ENCODE measurements at places on chromosomes 6 and 20.

GRCh38 chr20:4607287-4607713, 114.4 kb upstream of the PRND start:
- DNase-seq, result peak; percentile 65

DNA sequence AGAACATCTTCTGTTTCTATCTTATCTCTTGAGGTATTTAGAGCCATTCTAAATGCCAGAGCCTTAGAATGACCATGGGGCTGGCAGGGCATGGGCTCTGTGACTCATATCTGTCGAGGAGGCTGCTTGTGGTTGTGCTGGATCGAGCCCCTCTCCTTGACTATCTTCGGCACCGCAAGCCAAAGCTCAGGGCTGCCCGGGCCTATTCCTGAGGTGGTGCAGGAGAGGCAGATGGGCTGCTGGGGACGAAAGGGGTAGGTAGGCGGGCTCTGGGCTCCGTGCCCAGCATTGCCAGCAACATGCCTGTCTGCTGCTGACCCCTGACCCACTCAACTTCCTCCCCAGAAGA, 89.9 kb downstream of the NOL4L start:
- no peak for DNase-seq

- DNase-seq, result no peak
Measured at GRCh38 chr20:20888266-20888656, 175.8 kb upstream of the RALGAPA2 start.

GRCh38 chr6:157443066-157443800, 62.2 kb downstream of the ZDHHC14 start:
- peak; percentile 78 for DNase-seq

GRCh38 chr6:50689210-50689609, 24.1 kb upstream of the TFAP2D start:
- DNase-seq, result no peak

DNA sequence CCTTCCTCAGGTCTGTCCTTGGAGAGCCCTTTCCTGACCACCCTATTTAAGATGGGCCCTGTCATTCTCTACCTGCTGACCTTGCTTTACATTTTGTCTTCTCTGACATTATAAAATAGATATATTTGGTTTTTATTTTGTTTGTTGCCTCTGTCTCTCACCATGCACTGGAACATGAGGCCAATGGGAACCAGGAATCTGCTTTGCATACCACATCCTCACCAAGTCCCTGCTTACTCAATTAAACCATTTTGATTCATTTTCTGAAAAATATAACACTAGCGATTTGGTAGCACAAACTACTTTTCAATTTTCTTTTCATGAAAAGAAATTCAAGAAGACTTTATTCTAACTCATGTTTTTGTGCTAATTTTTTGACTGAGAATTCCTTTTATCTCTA, 32.8 kb upstream of the POPDC3 start:
- no peak for DNase-seq

DNA sequence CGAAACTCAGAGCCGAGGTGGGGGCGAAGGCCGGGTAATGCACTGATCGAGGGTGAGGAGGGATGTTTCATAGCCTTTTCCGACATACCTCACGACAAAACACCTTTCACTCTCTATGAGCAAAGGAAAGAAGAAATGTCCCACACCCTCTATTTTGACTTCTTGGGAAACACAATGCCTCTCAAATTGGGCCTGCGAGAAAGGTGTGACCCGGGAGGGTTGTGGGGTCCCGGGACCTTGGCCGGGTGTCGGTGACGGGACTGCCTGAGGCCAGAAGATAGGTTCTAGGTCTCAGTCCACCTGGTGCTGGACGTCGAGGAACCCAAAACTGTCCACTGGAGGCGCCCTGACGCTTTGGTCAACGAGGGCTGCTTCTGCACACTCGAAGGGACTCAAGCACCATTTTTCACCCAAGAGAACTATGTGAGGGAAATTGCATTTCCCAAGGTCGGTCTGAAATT, 41.1 kb upstream of the OSTM1 start:
- peak; percentile 29 for DNase-seq

DNA sequence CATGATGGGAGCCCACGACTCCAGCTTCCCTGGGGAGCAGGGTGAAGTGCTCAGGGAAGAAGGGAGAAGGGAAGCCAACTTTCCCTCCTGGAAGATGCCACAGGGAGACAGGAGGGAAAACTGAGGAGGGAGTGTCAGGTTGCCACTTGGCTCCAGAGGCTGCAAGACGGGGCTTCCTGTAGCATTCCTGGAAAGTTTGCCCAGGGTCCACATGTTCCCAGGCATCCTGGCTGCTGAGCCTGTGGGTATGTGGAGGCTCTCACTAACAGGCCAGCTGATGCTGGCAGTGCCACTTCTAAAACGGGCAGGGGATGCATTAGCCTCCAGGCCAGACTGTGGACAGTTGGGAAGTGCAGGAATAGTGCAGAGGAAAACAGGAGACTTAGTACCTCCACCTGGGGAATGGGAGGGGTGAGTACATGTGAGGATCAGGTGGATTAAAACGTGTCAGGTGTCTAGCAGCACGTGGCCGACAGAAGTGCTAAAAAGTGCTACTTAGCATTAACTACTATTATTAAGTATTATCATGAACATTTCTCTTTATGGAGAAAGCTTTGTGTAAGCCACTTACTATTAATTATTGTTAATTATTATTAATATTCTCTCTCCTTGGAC, 33.2 kb downstream of the BANF2 start:
- no peak for DNase-seq

- no peak for DNase-seq
Measured at GRCh38 chr6:154814063-154814462, 80.8 kb downstream of the SCAF8 start.

- DNase-seq, result no peak
Measured at GRCh38 chr6:167092672-167093339, 30.1 kb upstream of the CCR6 start.

DNA sequence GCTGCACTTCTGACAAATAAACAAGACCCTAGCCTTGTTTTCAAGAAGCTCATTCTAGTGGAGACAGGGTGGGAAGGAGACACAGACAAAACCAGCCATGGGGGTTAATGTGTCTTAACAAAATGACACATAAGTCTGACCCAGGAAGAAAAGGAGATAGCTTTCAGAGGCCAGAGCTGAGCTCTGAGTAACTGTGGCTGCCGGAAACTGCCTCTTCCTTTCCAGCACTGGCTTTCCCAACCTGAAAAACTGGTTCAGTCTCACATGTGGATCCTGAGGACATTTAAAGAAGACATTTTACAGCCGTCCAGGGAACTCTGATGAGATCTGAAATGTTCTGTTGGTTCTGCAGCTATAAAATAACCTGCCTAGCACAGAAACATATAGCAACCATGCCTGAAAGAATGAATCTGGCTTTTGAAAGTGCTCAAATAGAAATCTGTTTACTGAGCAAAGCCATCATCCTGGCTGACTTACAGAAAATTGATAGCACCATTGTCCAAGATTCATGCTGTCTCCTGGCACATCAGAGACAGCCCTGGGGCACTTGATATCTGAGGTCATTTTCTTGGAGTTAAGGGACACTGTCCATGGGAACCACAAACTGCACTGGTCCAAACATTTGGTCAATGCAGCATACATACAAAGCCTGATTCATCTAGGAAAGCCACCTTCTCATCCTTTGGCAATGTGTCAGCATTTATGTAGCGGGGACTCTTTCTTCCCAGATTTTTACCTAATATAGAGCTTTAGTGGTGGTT, 83.2 kb upstream of the PAX1 start:
- DNase-seq, result no peak

DNA sequence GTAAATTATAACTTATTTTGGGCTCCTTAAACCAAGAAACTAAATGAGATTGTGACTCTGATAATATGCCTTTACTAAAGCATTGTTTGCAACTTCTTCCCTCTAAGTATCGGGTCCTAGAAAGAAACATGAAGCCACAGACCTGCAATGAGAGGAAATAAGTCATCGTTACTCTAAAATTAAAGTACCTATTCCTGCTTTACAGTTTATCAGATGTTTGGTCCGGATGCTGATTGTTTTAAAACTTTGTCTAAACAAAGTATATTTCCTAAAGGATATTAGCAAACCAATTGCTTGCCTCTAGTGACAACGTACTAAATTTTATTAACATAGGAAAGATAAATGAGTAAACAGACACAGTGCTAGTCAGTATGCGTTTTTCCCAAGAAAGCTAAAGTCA, 216.8 kb downstream of the GJA1 start:
- no peak for DNase-seq

DNA sequence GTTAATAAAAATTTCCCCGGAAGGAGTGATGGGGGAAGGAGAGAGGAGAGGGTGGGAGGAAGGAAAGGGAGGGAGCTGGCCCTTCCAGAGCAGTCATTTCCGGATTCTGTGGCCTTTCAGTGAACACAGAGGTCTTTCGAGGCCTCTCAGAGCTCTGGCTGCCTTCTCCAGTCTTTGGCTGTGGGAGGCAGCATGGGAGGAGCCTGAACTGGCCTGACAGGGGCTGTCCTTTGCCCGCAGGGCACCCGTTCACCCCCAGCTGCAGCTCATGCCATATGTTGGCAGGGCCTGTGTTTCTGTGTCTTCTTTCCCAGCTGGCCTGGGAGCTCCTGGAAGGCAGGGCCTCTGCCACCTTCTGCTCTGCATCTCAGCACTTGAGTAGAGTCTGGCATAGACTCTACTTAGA, 95.5 kb downstream of the PPP1R14C start:
- DNase-seq, result no peak

DNA sequence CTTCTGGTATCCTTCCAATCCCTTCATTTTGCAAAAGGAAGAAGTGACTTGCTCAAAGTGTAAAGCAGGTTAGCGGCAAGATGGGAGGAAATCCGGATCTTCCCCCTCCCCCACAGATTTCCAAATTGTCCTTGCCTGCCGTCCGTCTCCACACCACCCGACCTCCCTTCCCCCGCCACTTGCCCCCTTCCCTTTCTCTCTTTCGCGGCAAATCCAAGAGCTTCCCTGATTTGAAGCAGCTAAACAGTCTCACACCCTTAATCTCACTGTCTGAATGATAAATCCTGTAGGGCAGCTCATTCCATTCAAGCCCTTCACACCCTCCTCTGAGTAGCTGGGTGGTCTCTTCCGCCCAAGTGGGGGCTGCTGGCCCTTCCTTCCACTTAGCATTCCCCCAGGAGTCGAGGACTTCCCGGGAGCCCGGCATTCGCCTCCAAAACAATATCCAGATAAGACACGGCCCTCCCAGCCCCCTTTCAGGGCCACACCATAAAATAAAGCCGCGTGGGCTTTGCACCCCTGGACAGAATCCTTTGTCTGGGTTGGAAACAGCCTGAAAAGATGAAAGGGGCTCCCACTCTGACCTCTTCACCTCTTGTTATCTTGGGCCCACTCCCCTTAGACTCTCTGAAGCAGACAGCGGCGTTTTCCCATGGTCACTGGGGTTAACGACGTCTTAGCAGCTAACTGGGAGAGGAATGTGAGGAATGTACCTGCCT, 44.0 kb upstream of the PIM1 start:
- DNase-seq, result peak; percentile 61

- DNase-seq, result no peak
Measured at GRCh38 chr6:56482525-56482924, 160.2 kb downstream of the DST start.

GRCh38 chr6:167997642-167998041, at the start of gene KIF25:
TSS of gene KIF25 (plus strand) at chr6:167997671. CDS start at chr6:168029586, 31,915 bp downstream.
- no peak for DNase-seq

- no peak for DNase-seq
Measured at GRCh38 chr6:43995137-43995536, 132.1 kb downstream of the MRPL14 start.

DNA sequence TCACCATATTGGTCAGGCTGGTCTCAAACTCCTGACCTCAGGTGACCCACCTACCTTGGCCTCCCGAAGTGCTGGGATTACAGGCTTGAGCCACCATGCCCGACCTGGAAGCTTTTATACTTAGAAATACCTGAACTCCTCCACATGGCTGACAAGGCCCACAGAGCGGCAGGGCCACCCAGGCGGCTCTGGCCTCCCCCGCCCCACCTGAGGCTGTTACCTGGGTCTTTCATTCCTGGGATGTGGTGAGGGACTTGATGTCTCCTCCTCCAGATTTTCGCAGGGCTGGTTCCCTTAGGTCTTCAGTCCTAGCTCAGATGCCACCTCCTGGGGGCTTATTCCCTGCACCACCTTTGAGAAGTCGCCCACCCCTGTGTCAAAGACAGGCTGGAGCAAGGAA, 152.1 kb downstream of the LY86 start:
- DNase-seq, result no peak

DNA sequence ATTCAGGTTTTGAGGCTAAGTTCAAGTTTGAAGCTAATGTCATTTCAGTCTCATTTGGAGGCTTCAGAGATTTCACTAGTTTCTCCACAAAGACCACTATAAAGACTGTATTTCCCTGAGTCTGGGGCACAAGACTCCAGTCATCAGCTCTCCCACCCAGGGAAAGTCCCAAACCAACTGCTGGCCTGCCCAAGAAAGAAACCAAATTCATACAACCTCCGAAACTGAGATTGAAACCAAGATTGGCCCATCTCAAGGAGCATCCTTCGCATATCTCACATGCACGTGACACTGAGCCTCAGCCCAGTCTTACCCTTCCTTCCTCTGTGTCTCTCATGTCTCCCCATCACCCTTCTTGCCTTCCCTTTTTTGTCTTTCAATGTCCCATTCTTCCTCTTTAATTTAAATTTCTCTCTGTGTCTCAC, 3.5 kb upstream of the LTA start:
- no peak for DNase-seq

DNA sequence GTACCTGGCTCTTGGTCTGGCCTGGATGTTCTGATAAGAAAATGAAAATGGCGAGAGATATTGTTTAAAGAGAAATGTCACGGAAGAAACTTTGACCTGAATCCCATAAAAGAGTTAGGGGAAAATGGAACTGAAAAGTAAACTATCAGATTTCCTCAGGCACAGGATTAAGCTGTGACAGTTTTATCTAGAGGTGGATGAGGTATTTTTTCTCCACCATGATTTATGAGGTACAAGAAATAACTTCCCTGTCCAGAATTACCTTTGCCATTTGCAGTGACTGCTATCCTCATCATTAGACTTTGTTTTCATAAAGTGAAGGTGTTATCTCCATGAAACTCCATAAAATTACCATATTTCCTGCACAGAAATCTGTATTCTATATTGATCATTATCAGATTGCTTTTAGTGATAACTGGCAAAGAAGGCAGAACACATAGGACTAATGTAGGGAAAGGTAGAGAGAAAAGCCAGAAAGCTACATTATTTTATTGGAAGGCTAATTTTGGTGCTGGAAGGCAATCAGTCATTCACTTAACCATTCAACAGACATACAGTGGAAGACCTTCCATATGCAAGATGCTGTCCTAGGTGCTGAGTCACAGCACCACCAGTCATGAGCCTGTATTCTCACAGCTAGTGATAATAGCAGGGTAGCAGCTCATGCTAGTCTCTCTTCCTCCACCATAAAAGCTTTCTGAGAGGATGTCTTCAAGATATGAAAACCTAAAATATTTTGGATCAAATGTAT, 427.3 kb upstream of the CITED2 start:
- DNase-seq, result peak; percentile 29

DNA sequence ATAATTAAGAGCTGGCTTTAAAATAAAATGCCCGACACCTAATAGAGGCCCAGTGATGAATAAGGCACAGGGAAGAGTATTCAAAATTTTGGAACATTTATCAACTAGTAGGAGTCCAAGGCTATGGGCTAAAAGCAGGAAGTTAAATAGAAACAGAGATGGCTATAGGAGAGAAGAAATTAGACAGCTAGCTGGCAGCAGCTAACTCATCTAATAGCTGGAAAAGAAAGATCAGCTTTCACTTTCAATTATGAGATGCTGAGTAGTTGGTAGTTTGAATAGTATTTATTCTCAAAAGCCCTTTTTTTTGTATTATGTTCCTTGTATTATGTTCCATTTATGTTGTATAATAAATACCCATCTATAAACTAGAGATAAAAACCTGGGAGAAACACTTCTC, 215.7 kb downstream of the SLC35F1 start:
- DNase-seq, result no peak

GRCh38 chr6:169810066-169810989, 58.9 kb downstream of the ERMARD start:
- DNase-seq, result no peak
